ENCODE measurements at places on chromosomes 7 and 10. TPM values are rescaled to one million over a fixed set of nuclear protein-coding genes. Genes with fewer than 3 reads are reported as not detected.

AMZ1 gene
- not detected for total RNA-seq

UFSP1 gene
- total RNA-seq = 5.0 TPM

CREB5 gene
- total RNA-seq = 4.8 TPM

ZPBP gene
- total RNA-seq = not detected

ACTL6B gene
- not detected for total RNA-seq

ANXA7 gene
- 114 TPM for total RNA-seq
